ENCODE measurements at places on chromosomes 5 and 9.

DNA sequence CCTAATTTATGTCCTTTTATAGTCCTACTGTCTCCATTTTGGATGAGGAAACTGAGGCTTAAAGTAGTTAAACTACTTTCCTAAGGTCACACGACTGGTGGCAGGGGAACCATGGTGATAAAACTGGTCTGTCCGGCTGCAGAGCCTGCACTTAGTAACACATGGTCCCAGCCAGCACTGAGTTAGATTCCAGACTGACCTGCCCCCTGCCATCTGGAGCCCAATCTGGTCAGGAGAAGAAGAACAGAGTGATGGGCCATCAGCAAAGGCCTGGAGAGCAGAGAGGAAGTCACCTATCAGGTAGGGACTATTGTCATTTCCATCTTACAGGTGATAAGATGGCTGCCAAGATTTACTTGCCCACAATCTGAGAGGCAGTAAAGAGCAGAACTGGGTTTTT, 86.6 kb upstream of the SLC25A48 start:
- no peak for DNase-seq

- DNase-seq, result no peak
Measured at GRCh38 chr9:8708728-8709127, 909.1 kb upstream of the DMAC1 start.

DNA sequence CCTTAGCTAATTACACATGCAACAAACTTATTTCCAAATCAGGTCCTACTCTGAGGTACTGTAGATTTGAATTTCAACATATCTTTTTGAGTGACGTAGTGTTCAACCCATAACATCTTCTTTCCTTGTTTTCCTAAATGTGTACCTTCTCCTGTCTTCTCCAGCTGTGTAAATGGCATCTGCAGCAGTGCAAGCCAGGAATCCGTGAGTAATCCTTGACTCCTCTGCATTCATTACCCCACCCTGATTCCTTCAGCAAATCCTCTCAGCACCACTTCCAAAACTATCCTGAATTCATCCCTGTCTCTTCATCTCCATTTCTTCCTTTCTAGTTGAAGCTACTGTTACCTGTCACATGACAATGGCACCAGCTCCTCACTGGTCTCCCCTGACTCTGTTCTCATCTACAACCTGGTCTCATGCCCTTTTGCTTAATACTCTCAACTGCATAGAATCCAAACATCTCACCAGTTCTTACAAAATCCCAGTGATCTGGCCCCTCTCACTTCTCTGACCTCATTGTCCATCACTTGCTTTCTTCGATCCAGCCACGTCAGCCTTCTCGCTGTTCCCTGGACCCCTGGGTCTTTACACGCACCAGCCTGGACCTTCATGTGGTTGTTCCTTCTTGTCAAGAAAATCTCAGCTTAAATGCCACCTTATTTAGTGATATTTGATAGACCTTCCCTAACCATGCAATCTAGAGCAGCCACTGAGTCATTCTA, 14.6 kb upstream of the TRAF1 start:
- no peak for DNase-seq

DNA sequence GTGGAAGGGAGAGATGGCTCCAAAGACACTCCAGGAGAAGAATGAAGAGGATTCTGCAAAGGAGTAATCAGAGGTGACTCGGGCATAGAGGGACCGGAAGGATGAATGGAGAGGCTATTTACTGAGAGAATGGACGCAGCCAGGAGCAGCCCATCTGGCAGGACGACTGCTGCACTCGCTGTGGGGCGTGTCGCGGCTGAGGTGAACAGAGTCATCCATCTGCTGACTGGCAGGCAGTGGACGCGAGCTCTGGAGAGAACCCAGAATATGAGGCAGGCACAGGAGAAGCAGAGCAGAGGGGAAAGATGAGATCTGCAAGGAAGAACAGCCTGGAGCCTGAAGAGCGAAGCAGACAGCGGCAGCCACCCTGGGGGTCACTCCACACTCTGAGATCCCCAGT, 16.4 kb downstream of the FGF1 start:
- no peak for DNase-seq

DNA sequence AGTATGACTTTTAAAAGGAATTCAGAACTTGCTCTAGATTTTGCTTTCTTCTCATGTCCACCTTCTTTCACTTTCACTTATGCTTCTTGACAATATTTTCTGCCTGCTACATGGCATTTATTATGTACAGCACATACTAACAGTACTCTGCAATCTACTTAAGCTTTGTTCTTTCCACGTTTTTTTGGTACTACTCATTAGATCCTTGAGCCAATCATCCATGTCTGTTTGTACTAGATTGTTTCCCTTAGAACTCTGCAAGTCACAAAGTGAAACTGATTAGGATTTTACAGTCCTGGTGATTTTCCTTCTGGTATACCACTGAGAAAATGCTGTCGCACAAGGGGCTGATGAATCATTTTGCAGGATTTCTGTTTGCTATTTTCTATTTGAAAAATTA, 78.3 kb downstream of the PARP8 start:
- DNase-seq, result no peak

- peak; percentile 17 for DNase-seq
Measured at GRCh38 chr5:116281309-116281708, 196.5 kb downstream of the COMMD10 start.

DNA sequence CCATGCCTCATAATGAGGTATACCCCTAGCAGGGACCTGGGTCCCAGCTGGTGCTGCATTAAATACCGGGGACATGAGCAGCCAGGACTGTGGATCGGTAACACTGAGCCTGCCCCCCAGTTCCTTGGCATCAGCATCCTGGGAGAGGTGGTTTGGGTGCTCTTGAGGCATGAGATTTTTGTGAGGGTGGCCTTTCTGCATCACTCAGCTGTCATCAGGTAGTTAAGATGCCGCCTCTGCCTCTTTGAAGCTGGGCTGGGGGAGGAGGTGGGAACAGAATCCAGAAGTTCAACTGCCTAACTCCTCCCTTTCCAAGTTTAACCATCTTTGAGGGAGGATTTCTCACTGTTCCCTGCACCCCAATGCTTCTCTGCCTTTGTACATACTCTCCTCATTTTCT, 112.7 kb downstream of the PDZD2 start:
- no peak for DNase-seq

DNA sequence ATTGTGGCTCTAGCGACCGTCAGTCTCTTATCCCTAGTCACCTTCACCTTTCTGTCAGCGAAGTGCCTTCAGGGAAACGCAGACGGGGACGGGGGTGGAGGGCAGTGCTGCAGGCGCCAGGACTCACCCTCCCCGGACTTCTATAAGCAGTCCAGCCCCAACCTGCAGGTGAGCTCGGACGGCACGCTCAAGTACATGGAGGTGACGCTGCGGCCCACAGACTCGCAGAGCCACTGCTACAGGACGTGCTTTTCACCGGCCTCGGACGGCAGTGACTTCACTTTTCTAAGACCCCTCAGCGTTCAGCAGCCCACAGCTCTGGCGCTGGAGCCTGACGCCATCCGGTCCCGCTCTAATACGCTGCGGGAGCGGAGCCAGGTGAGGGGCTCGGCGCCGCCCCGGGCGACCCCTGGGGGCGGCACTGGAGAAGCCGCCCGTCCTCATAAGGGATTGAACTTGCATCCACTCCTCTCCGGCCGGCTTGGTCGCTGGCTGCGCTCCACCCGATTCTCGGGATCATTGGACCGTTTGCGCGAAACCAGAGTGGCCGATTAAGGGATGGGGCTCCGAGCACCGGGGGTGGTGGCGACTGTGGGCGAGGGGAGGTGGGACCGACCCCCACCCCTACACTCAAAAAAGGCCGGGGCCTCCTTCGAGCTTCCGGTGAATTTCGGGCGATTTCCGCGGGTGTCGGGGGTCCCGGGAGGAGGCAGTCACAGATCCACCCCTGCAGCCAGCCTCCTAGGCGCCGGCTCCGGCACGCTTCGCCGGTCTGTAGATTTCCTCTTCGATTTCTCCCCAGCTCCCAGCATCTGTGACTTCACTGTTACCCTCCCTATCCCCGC, 2.7 kb downstream of the PCDHGC5 start:
- no peak for DNase-seq

GRCh38 chr5:167786871-167787578, 504.4 kb upstream of the WWC1 start:
- DNase-seq, result no peak
